Central memory CD4-positive, alpha-beta T cell (primary cell): ENCODE measurements at places on chromosomes 12 and 14.

DNA sequence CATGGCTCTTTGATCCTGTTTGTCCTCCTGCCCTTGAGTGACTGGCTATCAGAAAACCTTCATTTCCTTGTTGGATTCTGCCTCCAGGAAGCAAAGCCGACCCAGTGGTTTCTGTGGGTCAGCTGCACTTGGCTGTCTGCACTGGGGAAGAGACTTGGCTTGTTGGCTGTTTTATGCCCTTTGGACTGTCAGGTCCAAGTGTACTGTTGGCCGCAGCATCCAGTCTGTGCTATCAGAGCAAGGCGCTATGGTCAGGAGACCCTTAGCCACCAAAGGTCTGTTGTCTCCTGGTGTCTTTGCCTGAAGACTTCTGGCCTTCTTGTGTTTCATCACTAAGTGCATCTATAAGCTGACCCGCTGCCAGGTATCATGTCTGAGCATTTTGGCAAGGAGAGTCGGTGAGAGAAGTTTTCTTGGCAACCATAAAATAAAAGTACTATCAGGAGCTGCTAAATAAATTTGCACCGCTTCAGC is 177.4 kb upstream of the HIF1A start:
- DNase-seq = no peak

GRCh38 chr14:61528591-61529021 is 166.7 kb upstream of the HIF1A start:
- peak; percentile 4 for DNase-seq

DNA sequence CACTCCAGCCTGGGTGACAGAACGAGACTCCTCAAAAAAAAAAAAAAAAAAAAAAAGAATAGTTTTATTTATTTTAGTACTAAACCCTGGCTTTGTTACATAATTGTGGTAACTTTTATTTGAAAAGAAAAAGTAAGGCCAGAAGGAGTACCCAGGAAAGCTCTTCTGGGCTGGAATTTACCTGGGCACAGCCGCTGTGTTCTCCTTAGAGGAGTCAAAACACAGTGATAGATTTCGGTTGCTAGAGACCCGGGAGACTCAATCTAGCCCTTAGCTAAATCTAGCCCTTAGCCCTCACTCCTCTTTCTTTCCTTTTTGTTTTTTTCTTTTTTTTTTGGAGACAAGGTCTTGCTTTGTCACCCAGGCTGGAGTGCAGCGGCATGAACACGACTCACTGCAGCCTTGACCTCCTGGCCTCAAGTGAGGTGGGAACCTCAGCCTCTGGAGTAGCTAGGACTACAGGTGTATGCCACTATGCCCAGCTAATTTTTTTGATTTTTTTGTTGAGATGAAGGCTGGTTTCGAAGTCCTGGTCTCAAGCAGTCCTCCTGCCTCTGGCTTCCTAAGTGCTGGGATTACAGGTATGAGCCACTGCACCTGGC is 49.7 kb downstream of the SYNE2 start:
- DNase-seq = no peak

GRCh38 chr12:94079566-94080340 is 68.6 kb upstream of the PLXNC1 start:
- DNase-seq = no peak

DNA sequence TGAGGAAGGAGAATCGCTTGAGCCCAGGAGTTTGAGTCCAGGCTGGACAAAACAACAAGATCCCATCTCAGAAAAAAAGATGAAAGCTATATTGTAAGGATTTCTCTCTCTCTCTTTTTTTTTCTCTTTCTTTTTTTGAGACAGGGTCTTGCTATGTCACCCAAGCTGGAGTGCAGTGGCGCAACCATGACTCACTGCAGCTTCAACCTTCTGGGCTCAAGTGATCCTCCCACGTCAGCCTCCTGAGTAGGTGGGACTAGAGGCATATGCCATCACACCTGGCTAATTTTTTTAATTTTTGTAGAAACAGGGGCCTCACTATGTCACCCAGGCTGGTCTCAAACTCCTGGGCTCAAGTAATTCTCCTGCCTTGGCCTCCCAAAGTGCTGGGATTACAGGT is 5.8 kb upstream of the MRPL42 start:
- DNase-seq = no peak

DNA sequence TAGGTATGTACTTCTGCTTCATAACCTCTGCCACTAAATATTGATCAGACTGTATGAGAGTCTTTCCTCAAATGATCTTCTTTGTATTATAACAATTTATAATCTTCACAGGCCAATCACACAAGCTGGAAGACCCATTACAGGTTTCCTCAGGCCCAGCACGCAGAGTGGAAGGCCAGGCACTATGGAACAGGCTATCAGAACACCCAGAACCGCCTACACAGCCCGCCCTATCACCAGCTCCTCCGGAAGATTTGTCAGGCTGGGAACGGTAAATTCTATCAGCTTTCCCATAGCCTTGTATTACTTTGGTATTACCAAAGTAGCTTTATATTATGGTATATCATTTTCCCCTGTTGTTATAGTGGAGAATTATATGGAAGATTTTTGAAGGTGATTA is 16.5 kb downstream of the TTC8 start:
- DNase-seq = no peak

GRCh38 chr14:83300476-83301064 is 1766.9 kb upstream of the SEL1L start:
- no peak for DNase-seq

GRCh38 chr14:68463705-68464374 is 329.0 kb downstream of the ZFP36L1 start:
- no peak for DNase-seq

GRCh38 chr12:57816855-57817151 is 1.7 kb downstream of the AVIL start:
- no peak for DNase-seq

GRCh38 chr14:61654026-61654425 is 41.3 kb upstream of the HIF1A start:
- DNase-seq = no peak

DNA sequence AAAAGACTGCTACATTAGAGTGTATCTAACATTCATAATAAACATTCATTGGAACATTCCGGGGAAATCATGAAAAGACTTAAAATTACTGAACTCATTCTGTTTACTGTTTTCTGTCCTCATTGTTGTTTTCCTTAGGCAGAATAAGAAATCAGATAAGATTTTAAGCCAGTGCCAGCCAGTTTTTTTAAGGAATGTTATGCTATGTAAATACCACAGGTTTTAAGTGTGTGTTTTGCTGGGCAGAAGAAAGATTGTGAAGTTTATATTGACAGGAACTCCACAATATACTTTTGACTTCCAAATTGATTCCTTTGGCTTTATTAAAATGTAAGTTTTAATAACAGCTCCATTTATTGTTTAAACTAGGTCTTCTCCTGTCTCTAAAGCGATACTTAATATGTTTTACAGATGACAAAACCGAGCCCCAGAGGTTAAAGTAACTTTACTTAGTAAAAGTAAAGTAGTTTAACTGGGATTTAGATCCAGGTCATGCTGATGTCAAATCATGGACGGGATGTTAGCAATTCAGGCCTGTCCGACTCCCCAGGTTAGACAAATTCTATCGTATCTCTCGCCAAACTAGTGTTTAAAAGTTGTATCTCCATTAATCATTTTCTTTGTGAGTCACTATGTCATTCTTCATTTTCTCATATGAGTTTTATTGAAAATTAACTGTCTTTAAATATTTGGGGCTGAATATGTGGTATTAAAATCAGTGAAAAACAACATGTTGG is 1.7 kb downstream of the LARP4 start:
- no peak for DNase-seq

DNA sequence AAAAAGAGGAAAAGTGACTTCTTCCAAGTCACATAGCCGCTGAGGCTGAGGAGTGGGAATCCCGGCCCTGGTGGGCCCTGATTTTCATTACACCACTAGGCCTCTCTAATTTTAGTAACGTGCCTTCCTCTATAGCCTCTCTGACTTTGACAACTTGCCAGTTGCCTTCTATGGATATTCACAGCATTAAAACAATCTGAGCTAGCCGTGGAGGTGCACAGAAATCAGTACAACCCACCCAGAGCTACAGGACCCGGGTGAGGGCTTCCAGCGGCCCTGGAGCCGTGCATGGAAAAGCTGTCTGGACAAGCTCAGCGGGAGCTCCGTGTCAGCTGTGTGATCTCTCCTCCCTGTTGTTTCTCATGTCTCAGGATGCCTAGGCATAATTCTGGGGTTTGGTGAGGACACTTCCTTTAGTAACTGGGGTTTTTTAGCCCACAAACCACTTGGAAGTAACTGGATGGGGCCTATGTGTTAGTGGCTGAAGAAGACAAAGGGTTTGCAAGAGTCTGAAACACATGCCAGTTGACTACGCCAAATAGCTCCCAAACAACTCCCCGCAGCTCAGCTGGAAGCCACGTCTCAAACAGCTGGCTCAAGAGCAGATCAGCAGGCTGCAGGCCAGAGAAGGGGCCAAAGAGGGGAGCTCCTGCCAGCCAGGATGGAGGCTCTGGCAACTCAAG is 53.0 kb downstream of the SSH1 start:
- DNase-seq = no peak

- no peak for DNase-seq
These were observed 126.0 kb upstream of the CNTN1 start for GRCh38 chr12:40566271-40566670.

DNA sequence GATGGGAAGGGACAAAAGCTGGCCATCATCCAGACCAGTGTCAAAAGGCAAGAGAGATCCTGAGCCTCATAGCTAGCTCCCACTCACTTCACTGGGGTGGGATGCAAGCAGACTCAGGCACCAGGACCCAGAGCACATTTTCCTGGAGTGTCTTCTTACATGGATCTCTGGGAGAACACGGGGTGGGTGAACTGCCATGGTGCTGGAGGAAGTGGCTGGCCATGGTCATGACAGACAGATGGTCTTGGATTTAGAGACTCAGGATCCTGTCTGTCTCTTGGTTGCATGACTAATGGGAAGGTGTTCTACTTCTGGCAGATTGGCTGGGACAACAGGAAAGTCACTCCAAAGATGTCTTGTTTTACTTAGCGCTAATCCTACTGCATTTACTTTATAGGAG is 311.5 kb downstream of the ATP23 start:
- DNase-seq = no peak

- DNase-seq = no peak
These were observed 94.5 kb downstream of the MYRFL start for GRCh38 chr12:69919495-69919894.

DNA sequence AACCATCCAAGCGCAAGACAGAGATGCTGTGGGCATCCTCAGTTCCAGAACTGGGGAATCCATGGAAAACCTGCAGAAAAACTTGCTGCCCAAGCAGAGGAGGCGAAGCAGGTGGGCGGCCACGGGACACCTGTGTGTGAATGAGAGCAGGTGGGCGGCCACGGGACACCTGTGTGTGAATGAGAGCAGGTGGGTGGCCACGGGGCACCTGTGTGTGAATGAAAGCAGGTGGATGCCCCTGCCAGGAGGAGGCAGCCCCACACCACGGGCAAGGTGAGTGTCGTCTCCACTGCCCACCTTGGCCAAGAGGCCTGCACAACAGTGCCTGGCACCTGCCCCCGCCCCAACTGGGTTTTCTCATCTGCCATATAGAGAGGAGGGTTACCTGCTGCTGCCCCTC is 59.2 kb downstream of the GSC start:
- DNase-seq = no peak

DNA sequence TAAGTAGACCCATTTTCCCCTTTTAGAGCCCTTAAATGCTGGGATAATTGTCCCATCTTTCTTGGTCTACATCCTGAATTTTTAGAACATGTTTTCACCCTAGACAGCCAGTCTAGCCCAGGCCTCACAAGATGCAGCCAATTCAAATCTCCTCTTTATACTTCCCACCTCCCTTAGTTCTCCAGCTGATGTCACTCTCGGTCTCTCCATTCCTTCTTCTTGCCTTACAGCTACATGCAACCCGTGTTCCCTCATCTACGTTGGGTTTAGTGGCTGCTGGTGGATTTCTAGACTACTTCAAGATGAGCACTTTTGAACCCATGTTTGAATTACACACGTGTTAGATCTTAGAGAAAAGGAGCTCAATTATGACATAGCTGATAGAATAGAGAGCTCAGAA is 132.0 kb downstream of the PPM1H start:
- DNase-seq = no peak

- DNase-seq = no peak
These were observed 16.3 kb upstream of the ATP5F1B start for GRCh38 chr12:56661979-56662638.

DNA sequence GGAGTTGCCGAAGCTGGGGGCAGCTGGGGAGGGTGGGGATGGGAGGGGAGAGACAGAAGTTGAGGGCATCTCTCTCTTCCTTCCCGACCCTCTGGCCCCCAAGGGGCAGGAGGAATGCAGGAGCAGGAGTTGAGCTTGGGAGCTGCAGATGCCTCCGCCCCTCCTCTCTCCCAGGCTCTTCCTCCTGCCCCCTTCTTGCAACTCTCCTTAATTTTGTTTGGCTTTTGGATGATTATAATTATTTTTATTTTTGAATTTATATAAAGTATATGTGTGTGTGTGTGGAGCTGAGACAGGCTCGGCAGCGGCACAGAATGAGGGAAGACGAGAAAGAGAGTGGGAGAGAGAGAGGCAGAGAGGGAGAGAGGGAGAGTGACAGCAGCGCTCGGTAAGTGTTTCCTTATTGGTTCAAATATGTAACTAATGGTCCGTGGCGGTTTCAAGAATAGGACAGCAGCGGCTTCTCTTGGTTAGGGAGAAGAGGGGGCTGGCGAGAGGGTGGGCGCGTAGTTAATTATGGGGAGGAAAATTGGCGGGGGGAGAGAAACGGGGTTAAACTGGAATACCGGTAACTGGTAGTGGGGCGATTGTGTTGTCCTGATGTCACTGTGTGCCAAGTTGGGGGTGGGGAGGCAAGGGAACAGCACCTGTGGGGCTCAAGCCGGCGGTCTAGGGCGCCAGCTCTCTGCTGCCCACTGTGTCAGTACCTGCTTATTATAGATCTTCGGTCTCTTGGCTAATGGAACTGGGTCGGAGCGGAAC is 8.4 kb downstream of the HOXC8 start:
- DNase-seq = no peak

- DNase-seq = no peak
These were observed 40.7 kb downstream of the STK38L start for GRCh38 chr12:27284751-27285150.

- DNase-seq = no peak
These were observed 22.2 kb downstream of the GSC start for GRCh38 chr14:94747739-94748138.

GRCh38 chr12:105569886-105570285 is 239.4 kb downstream of the C12orf75 start:
- DNase-seq = no peak

GRCh38 chr12:39062266-39062996 is 157.0 kb upstream of the CPNE8 start:
- no peak for DNase-seq
